Umbilical cord (tissue), 2 donors: ENCODE measurements at places on chromosomes 2 and 18. TPM values are rescaled to one million over a fixed set of nuclear protein-coding genes. Genes with fewer than 3 reads are reported as not detected.
A peak's percentile ranks its signal among the peaks of the same experiment; 100 is the strongest.

DNA sequence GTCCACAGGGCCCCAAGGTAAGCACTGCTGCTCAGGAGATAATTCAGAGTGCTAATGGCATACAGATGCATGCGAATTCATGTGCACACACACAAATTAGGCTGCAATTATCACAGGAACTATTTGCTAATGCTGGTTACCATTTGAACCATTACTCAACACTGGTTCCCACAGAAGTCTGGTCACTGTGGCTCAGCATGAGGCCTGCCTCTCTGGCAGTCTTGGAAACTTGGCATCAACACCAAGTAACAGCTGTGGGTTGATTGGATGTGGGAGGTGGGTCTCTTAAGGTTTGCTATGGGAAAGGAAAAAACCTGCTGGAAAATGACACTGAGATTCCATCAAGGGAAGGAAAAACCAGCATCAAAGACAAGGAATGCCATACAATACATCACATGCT, 105.0 kb downstream of the CELF4 start:
- no peak for DNase-seq

DNA sequence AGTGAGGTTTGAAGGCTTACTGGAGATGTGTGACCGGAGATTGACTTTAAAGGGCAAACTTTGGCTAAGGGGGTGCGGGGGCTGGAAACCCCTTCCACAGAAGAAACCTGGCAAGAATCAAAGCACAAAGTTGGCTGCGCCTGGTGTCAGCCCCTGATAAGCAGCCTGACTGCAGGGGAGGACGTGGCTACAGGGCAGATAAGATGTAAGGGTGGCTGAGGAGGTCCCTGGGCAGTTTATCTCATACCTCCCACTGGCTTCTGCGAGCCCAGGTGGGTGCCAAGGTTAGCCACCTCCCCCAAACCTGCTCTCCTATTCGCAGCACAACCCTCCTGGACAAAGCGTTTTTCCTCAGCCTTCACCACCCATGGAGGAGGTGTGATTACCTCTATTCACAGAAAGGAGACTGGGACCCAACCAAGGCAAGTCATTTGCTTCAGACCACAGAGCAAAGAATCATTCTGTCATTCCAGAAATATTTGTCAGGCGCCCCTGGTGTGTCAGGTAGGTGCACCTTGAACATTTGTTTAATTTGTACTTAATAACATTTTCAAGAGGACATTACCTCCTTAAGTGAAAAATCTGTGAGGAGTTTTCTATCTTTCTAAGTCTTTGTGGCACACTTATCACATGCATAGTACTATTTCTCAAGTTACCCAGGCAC, 73.1 kb upstream of the IL1R1 start:
- no peak for DNase-seq

- no peak for DNase-seq
Measured at GRCh38 chr18:27789406-27789805, 387.5 kb downstream of the CDH2 start.

DNA sequence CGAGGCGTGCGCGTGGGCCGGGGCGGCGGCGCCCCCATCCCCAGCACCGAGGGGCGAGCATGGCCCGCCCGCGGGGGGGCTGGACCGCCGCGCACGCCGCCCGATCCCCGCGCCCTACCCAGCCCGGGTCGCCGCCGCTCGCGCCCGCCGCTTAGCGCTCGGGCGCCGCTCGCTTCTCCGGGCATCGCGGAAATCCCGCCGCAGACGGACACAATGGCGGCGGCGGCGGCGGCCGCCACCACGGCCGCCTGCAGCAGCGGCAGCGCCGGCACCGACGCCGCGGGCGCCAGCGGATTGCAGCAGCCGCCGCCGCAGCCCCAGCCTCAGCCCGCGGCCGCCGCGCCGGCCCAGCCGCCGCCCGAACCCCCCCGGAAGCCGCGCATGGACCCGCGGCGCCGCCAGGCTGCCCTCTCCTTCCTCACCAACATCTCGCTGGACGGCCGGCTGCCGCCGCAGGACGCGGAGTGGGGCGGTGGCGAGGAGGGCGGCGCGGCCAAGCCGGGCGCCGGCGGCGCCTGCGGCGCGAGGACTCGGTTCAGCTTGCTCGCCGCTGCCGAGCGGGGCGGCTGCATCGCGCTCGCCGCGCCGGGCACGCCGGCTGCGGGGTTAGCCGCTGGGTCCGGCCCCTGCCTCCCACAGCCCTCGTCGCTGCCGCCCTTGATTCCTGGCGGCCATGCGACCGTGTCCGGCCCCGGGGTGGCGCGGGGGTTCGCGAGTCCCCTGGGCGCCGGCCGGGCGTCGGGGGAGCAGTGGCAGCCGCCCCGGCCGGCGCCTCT, 453 bp downstream of the CABLES1 start:
- DNase-seq, result no peak

- DNase-seq, result no peak
Measured at GRCh38 chr18:44918142-44918476, 237.4 kb downstream of the SETBP1 start.

DNA sequence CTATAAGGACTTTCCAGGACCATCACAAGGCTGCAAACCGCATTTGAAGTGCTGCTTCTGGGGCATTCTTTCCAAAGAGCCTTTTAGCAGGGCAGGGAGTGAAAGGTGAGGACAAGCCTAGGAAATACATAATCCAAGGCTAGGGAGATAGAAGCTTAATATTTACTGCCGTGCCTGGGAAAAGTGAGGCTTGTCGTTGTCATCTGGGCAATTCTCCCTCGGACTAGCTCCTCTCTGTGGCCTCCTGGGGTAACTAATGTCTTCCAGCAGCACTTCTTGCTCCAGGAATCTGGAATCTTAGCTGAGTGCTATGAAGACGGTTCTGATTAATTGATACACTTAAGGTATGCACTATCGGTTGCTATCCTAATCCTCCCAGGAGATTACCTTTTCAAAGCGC, 69.3 kb upstream of the ATL2 start:
- no peak for DNase-seq

DNA sequence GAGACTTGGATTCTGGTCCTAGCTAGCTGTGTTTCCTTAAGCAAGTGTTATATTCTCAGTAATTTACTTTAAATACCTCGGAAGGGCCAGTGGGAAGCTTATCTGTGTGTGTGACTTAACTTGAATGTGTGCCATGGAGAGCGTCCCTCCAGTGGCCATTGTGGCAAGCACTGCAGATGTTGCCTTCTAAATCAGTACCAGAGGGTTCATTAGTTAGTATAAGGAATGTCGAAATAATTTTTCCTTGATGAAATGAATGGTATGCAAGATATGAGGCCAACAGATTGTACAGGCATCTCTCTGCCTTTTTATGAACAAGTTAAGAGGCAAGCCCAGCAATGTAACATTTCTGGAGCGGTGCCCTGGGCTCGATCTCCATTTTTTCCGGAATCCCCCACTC, 52.0 kb downstream of the FBXO36 start:
- DNase-seq, result peak; percentile 61

- DNase-seq, result no peak
Measured at GRCh38 chr2:2834516-2835254, 503.6 kb upstream of the MYT1L start.

DNA sequence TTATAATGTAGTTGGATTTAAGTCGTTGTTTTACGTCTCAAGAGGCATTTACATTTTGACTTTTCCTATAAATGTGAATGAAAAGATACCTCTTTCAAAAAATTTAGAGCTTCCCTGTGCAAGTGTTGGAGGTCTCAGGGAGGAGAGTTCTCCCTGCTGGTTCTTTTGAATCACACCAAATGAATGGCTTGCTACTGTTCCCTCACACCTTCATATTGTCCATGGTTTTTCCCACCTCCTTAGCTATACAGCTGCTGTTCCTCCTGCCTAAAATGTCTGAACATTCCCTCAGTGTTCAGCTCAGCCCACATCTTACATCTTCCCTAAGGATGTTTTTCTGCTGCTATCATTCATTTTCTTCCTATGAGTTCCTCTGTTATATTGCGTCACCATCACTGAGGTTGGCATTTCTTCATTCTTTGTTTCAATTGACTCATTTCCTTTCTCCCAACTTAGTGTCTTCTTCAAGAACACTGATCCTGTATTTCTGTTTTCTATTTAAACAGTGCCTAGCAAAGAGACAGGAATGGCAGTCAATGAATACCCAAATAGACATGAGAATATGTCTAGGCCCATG, 46.0 kb downstream of the COX7A2L start:
- no peak for DNase-seq

DNA sequence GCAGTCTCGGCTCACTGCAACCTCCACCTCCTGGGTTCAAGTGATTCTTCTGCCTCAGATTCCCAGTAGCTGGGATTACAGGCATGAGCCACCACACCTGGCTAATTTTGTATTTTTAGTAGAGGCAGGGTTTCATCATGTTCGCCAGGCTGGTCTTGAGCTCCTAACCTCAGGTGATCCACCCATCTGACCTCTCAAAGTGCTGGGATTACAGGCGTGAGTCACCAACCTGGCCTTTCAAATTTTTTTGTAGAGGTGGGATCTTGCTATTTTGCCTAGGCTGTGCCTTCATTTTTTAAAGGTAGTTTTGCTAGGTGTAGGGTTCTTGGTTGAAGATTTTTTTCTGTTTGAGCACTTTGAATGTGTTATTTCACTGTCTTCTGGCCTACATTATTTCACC, 6.2 kb downstream of the HAUS1 start:
- DNase-seq, result no peak

DNA sequence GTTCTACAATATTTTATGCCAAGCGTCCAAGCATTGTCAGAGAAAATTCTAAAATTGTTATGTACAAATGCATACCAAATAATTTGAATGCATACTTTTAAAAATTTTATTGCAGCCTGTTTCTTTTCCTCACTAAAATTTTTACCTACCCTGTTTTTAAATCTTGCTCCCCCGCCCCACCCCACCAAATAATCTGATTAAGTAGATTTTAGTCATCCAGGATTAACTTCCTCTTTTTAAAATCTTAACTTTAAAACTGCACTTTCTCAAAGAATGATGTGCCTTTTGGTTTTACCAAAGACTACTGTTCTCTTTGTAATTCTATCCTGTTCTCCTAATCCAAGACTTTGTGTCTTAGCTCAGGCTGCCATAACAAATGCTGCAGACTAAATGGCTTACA, 269.4 kb upstream of the FN1 start:
- DNase-seq, result no peak

GRCh38 chr2:1366546-1367134, 46.6 kb upstream of the TPO start:
- no peak for DNase-seq

DNA sequence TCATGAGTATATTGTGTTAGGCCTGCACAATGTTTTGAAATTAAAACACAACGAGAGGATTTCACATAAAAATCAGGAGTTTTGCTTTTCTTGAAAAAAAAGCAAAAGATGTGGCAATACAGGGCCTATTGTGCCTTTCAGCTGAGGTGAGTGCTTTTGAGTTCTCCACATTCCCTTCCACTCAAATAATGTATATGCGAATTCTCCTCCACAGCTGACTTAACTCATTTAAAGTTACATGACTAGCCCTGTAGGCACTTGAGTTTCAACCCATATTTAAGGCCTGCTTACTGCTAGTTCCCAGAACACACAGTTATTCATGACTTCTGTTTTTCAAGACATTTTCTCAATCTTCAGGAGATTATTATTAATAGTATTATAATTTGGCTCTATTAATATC, 353.1 kb downstream of the NUP35 start:
- DNase-seq, result no peak

DNA sequence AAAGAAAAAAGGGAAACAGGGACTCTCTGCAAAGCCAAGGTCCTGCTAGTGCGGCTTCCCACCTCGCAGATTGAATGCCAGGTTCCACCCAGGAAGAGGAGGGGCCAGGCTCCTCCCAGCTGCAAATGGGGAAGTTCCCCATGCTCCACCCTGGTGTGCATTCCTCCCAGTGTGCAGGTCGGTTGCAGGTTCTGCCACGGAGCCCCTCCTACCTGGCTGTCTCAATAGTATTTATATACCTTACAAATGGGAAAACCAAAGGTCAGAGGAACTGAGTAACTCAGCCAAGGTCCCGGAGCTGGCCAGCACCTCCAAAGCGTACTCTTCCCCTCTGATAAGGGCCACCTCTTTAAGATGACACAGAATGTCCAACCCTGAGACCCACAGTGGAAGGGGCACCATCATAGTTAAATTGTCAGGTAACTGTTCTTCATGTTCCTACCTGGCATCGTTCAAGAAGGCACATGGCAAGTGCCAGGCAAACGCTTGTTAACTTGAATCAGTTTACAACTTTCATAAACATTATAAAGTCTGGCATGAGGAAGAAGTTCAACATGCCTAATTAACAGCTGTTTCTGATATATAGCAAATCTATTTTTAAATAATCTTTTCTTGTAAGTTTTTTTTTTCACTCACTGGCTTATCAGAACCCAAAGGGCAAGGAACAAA, 35.5 kb downstream of the POU3F3 start:
- DNase-seq, result no peak

GRCh38 chr2:112153179-112153490, 14.9 kb downstream of the FBLN7 start:
- no peak for DNase-seq

DNA sequence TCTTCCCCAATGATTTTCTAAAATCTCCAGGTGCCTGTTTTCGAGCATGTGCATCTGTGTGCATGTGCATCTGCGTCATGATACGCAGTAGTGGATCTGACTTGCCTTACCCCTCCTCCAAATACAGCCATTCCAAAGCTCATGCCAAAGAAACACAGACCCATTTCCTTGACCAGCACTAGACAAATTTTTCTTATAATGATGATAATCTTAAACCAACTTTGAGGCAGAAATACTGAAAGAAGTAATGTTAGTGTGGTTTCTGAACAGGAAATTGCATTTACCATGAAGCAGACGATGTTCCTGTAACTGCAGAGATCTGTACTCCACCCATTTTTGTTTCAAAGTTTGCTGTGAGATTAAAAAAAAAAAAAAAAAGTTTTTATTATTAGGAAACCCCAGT, 25.6 kb downstream of the CYTIP start:
- no peak for DNase-seq

GRCh38 chr2:223692191-223692947, 90.2 kb upstream of the SCG2 start:
- DNase-seq, result peak; percentile 61

Gene AGAP1
- total RNA-seq, result 13.5 TPM

Gene ZNF638
- total RNA-seq, result 169 TPM

Gene IL36A
- not detected for total RNA-seq

Gene FZD7
- total RNA-seq, result 85.7 TPM

Gene HIBCH
- total RNA-seq, result 15.2 TPM

Gene LOXHD1
- total RNA-seq, result not detected

Gene NCKAP5
- 7.9 TPM for total RNA-seq

Gene SERPINB11
- total RNA-seq, result 16.6 TPM

Gene EMX1
- total RNA-seq, result 3.6 TPM

Gene FEV
- not detected for total RNA-seq
